ENCODE measurements at places on chromosomes 3 and 15.

- no peak for DNase-seq
Measured at GRCh38 chr15:81880314-81880713, 165.5 kb downstream of the MEX3B start.

GRCh38 chr15:93811305-93811704, 420.1 kb upstream of the MCTP2 start:
- DNase-seq, result no peak

DNA sequence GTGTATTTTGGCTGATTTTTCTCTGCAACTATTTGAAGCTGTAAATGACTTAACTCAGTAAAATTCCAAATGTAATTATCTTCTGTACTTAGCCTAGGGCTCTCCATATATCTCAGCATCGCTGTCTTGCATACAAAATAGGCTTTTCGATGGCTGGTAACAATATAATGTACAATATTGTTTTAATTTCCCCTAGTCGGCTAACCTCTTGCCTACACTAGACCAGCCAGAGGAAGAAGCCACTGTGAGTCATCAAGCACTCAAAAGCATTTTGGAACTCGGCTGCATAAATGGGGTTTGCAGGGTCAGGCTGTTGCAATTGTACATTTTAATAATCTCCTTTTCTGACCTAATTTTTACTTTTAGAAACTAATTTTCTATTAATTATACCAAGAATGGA, 583.8 kb downstream of the FOXP1 start:
- no peak for DNase-seq

DNA sequence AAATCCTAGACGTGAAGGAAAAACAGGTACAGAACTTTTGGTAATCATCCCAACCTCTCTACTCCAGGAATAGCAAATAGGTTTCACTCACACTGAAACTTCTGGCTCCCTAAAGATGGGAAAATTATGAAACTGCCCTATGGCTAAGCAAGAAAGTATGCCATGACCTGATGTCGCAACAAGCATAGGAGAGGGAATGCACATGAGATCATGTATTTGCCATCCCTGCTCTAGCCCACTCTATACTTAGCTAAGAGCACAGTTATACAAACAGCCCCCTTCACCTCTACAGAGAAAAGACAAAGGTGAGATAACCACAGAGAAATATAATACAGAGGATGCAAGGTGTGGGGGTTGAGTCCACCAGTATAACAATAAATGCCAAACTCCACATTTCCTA, 102.7 kb downstream of the TBC1D5 start:
- DNase-seq, result no peak

DNA sequence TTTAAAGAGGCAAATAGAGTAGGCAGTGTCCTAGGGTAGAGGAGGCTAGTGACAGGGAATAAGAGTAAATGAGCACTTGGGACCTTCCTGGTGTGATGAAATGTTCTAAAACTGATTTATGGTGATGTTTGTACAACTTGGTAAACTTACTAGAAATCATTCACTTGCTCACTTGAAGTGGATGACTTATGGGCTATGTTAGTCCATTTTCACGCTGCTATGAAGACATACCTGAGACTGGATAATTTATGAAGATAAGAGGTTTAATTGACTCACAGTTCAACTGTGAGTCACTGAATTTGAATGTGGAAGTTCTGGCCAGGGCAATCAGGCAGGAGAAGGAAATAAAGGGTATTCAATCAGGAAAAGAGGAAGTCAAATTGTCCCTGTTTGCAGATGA, 31.7 kb upstream of the DHX36 start:
- no peak for DNase-seq

DNA sequence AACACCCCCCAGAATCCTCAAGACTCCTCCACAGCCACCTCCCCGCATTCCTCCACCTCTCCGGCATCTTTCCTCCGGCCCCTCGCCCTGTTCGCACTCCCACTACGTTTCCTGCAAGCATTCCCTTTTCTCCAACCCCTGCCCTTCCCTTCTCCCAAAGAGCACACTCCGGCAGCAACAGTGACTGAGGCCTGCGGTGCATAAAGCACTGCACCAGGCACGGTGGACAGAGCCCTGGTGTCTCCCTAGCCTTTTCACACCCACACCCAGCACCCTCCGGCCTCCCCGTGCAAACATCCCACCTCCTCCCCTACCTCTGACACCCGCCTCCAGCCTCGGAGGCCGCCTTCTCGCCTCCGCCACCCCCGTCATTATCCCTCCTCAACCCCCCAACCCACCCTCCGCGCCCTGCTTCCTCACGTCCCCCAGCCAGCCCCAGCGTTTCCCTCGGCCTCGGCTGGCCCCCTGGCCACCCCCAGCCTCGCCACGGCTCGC, 577 bp downstream of the ZNF148 start:
- DNase-seq, result no peak

All from activated CD4-positive, alpha-beta T cell treated with anti-CD3 and anti-CD28 coated beads for 24 hours (primary cell).